ENCODE measurements at places on chromosomes 5 and 9.

DNA sequence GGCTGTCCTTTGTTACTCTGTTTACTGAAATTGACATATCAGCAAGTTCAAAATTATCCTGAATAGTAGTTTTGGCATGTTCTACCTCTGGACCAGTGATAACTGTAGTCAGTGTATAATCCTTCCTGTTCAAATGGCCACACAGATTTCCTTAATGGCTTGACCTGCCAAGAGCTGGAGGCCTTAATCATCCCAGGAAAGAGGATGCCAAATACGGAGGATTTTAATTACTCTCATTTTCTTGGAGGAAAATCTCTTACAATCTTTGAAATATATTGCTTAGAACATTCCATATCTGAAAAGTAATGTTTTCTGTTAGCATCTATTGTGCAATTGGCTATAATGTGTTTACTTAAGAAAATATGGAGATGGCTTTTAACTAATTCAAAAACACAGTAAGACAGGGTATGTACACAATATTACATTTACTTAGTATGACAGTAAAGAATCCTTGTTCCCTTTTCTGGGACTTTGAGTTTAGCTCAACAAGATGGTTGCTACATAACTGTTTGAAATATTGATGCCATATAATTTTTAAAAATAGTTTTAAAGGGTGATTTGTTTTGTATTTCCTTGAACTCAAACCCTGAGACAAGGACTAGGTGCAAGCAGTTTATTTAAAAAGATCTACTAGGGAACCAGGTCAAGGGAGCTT lies 68.9 kb upstream of the SELENOP start:
- no peak for DNase-seq

DNA sequence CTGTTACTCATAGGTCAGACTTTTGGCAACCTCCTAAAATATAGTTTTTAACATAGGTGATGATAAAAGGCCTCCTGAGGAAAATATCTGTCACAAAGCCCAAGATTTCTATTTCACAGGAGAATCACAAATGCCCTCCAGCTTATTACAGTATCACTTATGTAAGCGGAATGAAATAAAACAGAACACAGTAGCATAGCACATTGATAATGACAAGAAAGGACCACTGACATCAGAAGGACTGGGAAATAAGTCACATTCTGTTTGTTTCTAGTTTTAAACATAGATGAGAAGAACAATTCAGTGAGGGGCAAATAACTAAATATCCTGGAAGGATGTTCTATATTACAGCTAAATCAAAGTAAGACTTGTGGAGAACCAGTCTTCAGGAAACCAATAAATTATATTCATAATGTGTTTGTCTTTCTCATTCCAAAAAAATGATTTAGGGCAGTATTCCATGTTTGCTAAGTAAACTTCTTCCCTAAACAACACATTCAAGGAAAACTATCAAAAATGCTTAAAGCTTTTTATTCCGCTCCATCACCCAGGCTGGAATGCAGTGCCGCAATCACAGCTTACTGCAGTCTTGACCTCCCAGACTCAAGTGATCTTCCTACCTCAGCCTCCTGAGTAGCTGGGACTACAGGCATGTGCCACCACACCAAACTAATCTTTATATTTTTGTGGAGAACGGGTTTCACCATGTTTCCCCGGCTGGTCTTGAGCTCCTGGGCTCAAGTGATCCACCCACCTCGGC lies 20.8 kb upstream of the CTNNAL1 start:
- no peak for DNase-seq

DNA sequence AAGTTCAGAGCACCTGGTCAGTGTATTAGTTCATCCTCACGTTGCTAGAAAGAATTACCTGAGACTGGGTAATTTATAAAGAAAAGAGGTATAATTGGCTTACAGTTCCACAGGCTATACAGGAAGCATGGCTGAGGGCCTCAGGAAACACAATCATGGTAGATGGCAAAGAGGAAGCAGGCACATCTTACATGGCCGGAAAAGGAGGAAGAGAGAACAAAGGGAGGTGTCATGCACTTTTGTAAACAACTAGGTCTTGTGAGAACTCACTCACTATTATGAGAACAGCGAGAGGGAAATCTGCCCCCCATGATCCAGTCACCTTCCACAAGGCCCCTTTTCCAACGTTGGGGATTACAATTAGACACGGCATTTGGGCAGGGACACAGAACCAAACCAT lies 28.8 kb upstream of the CAVIN4 start:
- DNase-seq = no peak

GRCh38 chr9:91162311-91162710 lies 199.4 kb downstream of the AUH start:
- no peak for DNase-seq

- DNase-seq = no peak
These were observed 18.3 kb downstream of the RFX3 start for GRCh38 chr9:3507395-3508077.

- DNase-seq = no peak
These were observed 793.7 kb downstream of the BRINP1 start for GRCh38 chr9:118575341-118576070.

DNA sequence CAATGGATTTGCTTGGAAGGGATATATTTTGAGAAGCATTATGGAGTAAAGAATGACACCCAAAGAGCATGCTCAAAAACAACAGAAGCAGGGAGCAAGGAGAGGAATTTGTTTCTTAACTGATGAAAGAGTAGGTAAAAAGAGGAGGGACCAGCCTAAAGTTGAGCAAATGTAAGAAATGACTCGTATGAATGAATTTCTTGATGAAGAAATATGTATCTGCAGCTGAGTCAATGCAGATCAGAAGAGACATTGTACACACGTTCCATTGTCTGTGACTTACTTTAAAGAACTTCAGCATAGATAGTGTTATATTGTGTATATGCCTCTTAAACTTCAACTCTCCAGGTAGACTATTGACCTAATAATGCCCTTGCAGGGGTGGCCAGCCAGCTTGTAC lies 112.7 kb upstream of the NREP start:
- DNase-seq = no peak

- DNase-seq = no peak
These were observed 27.6 kb downstream of the TPPP start for GRCh38 chr5:665541-665955.

GRCh38 chr9:109483744-109484429 lies 14.2 kb downstream of the PTPN3 start:
- DNase-seq = no peak

GRCh38 chr9:131666774-131667173 lies 73.1 kb downstream of the RAPGEF1 start:
- no peak for DNase-seq

DNA sequence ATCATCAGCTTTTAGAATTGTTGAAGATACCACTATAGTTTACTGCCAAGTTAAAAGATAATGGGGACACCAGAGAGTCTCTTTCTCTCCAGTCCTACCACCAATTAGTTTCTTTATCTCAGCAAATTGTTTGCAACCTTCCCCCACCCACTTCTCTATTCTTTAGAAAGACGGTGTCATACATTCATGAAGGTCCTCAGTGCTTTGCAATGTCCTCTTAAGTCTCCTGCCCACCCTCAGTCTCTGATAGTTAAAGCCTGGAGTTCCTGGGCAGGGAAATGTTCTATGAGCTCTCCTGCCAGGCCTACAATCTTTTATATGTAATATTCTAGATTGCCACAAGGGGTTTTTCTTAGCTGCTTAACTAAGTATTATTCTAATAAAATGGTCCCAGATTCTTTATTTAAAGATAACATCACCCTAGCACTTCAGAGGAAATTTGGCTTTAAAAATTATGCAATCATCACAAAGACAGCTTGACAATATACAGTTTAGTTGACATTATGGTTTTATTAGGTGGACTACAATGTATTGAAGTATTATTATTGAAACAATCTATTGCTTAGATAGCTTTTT lies 509.2 kb downstream of the CSNK1G3 start:
- DNase-seq = no peak

DNA sequence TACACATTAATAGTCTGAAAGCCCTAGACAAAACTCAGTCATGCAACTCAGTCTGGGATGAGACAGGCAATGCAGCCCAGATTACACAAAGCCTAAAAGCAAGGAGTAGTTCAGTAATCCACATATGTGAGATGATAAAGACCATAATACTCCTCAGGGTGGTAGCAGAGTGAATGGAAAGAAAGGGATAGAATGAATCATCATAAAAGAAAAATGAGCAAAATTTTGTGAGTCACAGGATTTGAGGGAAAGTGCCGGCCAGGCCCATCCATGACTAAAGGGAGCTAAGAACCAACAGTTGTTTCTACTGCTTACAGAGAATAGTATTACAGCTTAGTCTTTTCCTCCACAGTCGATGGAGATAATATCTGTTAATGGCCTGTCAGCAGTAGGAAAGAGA lies 90.0 kb upstream of the POU5F2 start:
- DNase-seq = no peak

DNA sequence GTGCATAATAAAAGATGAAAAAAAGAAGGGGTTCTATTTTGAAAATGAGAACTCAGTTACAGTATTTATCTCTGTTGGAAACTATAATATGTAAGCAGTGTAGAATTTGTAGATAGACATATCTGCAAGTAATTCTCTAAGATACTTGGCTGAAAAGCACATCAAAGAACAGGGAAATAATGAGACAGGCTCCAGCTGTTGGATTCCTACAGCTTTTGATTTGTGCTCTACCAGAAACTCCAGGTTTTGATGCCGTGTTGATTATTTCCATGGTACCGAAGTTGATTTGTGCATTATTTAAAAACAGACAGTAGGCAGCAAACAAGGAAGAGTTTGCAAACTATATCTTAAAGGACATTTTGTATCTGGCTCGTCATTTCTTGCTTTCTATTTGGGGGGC lies 2098.7 kb upstream of the WWC1 start:
- DNase-seq = no peak

DNA sequence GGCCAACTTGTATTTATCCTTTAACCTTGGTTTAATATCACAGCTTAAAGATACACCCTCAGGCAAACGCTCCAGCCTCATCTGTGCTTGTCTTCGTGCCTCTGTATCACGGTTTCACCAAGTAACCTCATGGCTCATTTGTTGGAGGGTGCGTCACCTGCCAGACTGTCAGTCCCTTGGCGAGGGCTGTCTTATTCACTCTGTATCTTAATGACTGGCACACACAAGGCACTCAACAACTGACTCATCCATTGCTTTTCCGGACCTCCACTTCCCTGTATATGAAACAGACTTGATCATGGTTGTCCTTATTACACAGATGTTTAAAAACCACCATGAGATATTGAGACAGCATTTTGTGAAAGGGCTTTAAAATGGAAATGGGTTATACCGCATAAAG lies 28.0 kb downstream of the LCP2 start:
- peak; percentile 52 for DNase-seq

- DNase-seq = no peak
These were observed 417.3 kb downstream of the TLE4 start for GRCh38 chr9:79989079-79989478.

- peak; percentile 48 for DNase-seq
These were observed 1.5 kb downstream of the SPAAR start for GRCh38 chr9:35910613-35911359.

DNA sequence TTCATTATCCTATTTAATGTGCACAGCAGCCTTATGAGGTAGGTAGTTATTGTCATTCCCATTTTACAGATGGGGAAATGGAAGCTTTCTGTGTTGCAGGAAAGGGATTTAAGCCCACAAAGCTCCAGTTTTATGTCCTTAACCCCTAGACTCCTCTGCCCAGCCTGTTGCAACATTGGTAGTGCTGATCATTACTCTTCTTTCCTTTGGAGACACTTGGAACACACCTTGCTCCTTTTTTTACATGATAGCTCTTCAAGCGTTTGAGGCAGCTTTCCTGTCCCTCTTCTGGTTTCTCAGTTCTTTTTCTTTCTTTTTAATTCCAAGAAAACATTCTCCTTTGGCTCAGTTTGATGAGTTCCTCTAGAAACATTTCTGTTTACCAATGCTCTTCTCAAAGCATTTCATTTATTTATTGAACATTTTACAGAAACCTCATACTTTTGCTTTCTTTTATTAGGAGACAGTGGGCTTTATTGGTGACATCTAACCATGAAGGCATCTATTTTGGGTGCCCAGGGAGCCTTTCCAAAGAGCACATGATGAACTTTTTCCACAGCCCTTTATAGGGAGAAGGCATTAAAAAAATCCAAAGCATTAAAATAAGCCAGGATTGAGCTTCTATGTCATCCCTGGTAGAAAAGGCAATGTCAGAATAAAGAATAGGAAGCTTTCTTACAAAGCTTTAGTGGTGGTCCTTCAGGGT lies 218.0 kb downstream of the TMEM38B start:
- no peak for DNase-seq

- no peak for DNase-seq
These were observed 377.1 kb downstream of the ACTL7B start for GRCh38 chr9:108478431-108479332.

DNA sequence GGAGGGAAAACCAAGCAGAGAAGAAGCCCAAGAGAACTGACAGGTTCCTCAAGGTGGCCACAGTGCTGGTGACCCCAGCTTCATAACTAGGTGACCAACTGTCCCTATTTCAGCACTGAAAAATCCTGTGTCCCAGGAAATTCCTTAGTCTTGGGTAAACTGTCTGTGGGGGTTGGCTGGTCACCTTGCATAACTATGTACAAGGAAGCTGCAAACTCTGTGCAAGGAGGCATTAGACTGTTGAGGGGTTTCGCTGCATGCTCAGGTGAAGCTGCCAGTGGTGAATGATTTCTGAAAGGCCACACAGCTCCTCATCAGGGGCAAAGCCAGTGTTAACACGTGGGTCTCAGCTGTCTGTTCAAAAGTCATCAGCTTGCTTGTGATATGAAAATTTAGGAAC lies 36.9 kb downstream of the PCSK5 start:
- DNase-seq = no peak

DNA sequence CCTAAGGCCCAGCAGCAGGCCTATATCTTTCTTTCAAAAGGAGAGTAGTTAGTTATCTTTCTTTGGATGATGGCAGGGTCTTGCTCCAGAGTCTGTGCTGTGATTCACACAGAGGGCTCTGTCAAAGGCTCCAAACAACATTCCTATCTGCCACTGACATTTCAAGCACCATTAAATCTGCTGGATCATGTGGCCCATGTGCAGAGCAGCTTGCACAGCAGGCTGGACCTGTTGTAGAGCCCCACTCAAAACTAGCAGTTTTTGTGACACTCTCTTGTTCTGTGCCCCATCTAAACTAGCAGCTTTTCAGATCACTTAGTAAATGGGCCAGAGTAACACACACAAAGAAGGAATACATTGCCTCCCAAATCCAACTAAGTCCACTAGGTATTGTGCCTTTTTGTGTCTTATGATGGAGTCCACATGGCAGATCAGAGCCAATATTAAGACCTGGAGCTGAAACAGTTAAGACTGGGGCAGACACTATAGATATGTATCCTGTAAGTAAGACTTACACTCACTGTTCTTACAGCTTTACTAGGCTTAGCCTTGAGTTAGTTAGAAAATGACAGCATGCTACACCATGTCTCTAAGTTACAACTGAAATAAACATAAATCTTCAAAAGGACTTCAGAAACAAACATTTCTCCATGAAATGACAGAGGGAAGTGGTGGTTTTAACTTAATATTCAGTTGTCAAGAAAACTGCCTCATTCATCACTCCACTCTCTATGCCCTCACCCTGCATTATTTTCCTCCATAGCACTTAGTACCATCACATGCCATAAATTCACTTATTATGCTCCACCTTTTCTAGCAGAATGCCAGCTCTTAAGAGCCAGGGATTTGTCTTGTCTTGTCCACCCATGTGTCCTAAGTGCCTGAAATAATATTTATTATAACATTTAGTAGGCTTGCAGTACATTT lies 400.9 kb downstream of the RAB3C start:
- no peak for DNase-seq

Data from stimulated activated CD4-positive, alpha-beta T cell treated with anti-CD3 and anti-CD28 coated beads, Interleukin-4, amount 100 ng/mL, for 4 hours (primary cell).